Activated naive CD8-positive, alpha-beta T cell treated with anti-CD3 and anti-CD28 coated beads, Interleukin-2, amount 10 ng/mL, durations not matched to agents 7 days and 5 days (primary cell): ENCODE measurements at places on chromosomes 11 and 22. TPM values are rescaled to one million over a fixed set of nuclear protein-coding genes. Genes with fewer than 3 reads are reported as not detected.

- peaks cover 1% of the 10 kb centered on the region for H3K4me1 ChIP-seq
- no peak overlapping the region for H3K27ac ChIP-seq
- H3K4me3 ChIP-seq = no peak overlapping the region
- H3K27me3 ChIP-seq = no peaks in the 10 kb centered on the region
- H3K36me3 ChIP-seq = no peaks in the 10 kb centered on the region
- no peak for DNase-seq
Observed at GRCh38 chr11:3123305-3123704, 41.8 kb downstream of the OSBPL5 start.

DNA sequence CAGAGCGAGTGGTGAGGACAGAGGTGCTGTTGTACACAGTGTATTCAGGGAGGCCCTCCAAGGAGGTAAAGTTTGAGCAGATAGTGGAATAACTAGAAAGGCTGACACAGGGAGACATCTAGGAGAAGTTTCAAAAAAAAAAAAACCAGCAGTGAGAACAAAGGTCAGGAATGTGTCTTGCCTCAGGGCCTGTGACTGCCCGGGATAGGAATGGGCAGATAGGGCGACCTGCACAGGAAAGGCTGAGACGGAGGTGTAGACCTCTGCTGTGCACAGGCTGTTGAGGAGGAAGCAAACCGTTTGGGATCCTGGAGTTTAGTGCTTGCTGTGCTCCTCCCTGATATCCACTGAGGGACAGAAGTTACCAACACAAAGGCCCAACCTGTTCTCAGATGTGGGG is 406.5 kb upstream of the B3GAT1 start:
- no peaks in the 10 kb centered on the region for H3K4me1 ChIP-seq
- H3K27me3 ChIP-seq = peaks cover 23% of the 10 kb centered on the region
- no peak for DNase-seq
- no peak overlapping the region for H3K27ac ChIP-seq

GRCh38 chr11:9851366-9851765 is 187.5 kb downstream of the SWAP70 start:
- no peak overlapping the region for H3K4me3 ChIP-seq
- no peaks in the 10 kb centered on the region for H3K4me1 ChIP-seq
- no peak for DNase-seq
- H3K27me3 ChIP-seq = no peaks in the 10 kb centered on the region

- no peak overlapping the region for H3K4me3 ChIP-seq
- H3K27me3 ChIP-seq = peaks cover 2% of the 10 kb centered on the region
- peaks cover 6% of the 10 kb centered on the region for H3K4me1 ChIP-seq
- no peak overlapping the region for H3K27ac ChIP-seq
Observed at GRCh38 chr22:44618400-44618799, 83.6 kb upstream of the PRR5 start.

DNA sequence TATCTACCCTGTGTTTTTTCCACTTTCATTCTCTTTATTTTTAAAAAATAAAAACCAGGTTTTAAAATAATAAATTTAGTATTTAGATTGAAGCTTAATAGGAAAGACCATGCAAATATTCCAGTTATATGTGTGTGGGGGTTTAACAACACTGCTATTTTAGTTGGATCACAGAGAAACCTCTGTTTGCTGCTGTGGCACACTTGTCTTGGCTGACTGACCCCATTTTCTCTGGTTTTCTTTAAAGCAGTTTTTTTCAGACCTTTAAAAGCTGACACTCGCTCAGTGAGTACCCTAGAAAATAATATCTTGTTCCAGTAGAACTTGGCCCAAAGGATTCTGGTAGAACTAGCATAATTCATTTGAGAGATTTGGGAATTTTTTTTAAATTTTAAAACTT is 31.6 kb downstream of the ACER3 start:
- no peak overlapping the region for H3K4me3 ChIP-seq
- no peak overlapping the region for H3K27ac ChIP-seq
- peaks cover 2% of the 10 kb centered on the region for H3K36me3 ChIP-seq
- peaks cover 2% of the 10 kb centered on the region for H3K4me1 ChIP-seq
- DNase-seq = no peak
- H3K27me3 ChIP-seq = no peaks in the 10 kb centered on the region

DNA sequence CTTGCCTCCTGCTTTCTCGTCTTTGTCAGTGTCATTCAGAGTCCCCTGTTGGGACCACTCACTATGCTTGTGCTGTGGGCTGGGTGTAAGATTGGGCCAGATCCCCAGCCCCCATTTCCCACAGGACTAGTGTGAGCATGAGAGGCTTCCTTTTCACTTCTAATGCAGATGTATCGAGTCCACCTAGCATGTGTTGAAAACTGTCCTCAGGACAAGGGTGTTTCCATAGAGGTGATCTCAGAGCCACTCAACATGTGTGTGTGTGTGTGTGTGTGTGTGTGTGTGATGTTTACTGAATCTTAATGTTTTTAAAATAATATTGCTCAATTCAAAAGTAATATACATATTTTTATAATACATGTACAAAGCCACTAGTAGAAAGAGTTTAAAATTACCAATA is 11.4 kb upstream of the CD44 start:
- H3K4me3 ChIP-seq = no peak overlapping the region
- peaks cover 5% of the 10 kb centered on the region for H3K36me3 ChIP-seq
- peaks cover 44% of the 10 kb centered on the region for H3K4me1 ChIP-seq
- no peak overlapping the region for H3K27ac ChIP-seq

Gene OR52A1
- not detected for total RNA-seq

Gene CATSPER1
- not detected for total RNA-seq
